ENCODE measurements at places on chromosomes 2 and 18. TPM values are rescaled to one million over a fixed set of nuclear protein-coding genes. Genes with fewer than 3 reads are reported as not detected.

The GAL3ST2 gene
- total RNA-seq = 0.86 TPM

The ATP6V1B1 gene
- 0.66 TPM for total RNA-seq

The ANKRD36C gene
- total RNA-seq = 62.5 TPM

The ERICH2 gene
- 0.47 TPM for total RNA-seq

The PRSS56 gene
- 0.09 TPM for total RNA-seq

The ABCA12 gene
- 0.43 TPM for total RNA-seq

The TEKT4 gene
- not detected for total RNA-seq

DNA sequence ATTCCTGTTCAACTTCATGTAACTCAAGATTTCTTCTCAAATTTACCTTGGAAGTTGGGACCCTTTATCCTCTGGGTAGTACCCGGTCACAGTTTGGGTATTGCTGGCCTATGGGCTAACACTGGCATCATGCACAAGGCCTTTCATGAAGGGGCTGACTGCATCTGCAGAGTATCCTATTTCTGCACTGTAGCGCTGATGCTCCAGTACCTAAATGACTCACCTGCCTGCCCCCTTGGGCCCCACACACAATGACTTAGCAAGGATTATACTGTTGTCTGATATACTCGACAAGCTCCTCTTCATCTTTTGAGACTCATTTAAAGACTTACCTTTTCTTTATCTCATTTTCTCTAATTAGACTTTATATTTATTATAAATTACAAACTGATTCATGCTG lies 39.9 kb downstream of the DNAH6 start:
- H3K27me3 ChIP-seq = peaks cover 9% of the 10 kb centered on the region
- no peak overlapping the region for H3K27ac ChIP-seq
- no peaks in the 10 kb centered on the region for H3K4me1 ChIP-seq
- DNase-seq = no peak
- H3K4me3 ChIP-seq = no peak overlapping the region
- H3K36me3 ChIP-seq = peaks cover 3% of the 10 kb centered on the region

- H3K4me3 ChIP-seq = no peak overlapping the region
- H3K36me3 ChIP-seq = no peaks in the 10 kb centered on the region
Measured at GRCh38 chr2:64888591-64889309, 100.4 kb upstream of the SLC1A4 start.

GRCh38 chr2:46849721-46850556 lies 65.7 kb downstream of the MCFD2 start:
- DNase-seq = no peak
- H3K27ac ChIP-seq = peak overlapping the region; percentile 94
- no peaks in the 10 kb centered on the region for H3K36me3 ChIP-seq
- no peaks in the 10 kb centered on the region for H3K27me3 ChIP-seq
- H3K4me1 ChIP-seq = peaks cover 75% of the 10 kb centered on the region
- peak overlapping the region; percentile 2 for H3K4me3 ChIP-seq

DNA sequence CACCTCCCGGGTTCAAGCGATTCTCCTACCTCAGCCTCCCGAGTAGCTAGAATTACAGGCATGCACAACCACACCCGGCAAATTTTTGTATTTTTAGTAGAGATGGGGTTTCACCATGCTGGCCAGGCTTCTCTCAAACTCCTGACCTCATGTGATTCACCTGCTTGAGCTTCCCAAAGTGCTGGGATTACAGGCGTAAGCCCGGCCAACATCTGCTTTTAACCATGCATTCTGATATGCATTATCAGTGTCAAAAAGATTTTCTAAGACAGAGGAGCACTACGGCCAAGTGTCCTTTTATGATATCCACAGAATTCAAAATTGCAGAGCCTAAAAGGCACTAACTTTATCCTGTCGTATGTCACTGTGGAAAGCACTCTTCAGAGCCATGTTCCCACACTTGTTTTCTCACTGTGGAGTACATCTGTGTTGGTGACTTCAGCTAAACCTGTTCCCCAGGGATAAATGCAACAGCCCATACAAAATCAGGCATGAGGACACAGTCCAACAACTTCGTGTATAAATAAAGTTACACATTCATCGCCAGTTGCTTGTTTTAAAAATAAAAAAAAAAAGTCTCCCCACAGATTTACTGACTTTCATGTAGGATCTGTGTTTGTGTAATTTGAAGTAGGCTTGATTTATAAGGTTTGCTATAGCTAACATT lies 56.4 kb downstream of the STK25 start:
- no peak overlapping the region for H3K27ac ChIP-seq
- no peaks in the 10 kb centered on the region for H3K36me3 ChIP-seq
- no peak for DNase-seq
- H3K27me3 ChIP-seq = no peaks in the 10 kb centered on the region
- H3K4me1 ChIP-seq = no peaks in the 10 kb centered on the region

GRCh38 chr18:1302861-1303260 lies 398.2 kb downstream of the ADCYAP1 start:
- H3K27me3 ChIP-seq = peaks cover 2% of the 10 kb centered on the region
- H3K36me3 ChIP-seq = no peaks in the 10 kb centered on the region

GRCh38 chr2:60479226-60480088 lies 74.0 kb downstream of the BCL11A start:
- no peak overlapping the region for H3K4me3 ChIP-seq
- DNase-seq = no peak
- H3K36me3 ChIP-seq = no peaks in the 10 kb centered on the region
- peak overlapping the region; percentile 95 for H3K27ac ChIP-seq
- peaks cover 87% of the 10 kb centered on the region for H3K4me1 ChIP-seq
- no peaks in the 10 kb centered on the region for H3K27me3 ChIP-seq

GRCh38 chr2:160372010-160372356 lies 121.6 kb downstream of the RBMS1 start:
- peak overlapping the region; percentile 91 for H3K27ac ChIP-seq
- H3K27me3 ChIP-seq = no peaks in the 10 kb centered on the region
- no peak overlapping the region for H3K4me3 ChIP-seq
- peaks cover 4% of the 10 kb centered on the region for H3K36me3 ChIP-seq
- peaks cover 74% of the 10 kb centered on the region for H3K4me1 ChIP-seq

DNA sequence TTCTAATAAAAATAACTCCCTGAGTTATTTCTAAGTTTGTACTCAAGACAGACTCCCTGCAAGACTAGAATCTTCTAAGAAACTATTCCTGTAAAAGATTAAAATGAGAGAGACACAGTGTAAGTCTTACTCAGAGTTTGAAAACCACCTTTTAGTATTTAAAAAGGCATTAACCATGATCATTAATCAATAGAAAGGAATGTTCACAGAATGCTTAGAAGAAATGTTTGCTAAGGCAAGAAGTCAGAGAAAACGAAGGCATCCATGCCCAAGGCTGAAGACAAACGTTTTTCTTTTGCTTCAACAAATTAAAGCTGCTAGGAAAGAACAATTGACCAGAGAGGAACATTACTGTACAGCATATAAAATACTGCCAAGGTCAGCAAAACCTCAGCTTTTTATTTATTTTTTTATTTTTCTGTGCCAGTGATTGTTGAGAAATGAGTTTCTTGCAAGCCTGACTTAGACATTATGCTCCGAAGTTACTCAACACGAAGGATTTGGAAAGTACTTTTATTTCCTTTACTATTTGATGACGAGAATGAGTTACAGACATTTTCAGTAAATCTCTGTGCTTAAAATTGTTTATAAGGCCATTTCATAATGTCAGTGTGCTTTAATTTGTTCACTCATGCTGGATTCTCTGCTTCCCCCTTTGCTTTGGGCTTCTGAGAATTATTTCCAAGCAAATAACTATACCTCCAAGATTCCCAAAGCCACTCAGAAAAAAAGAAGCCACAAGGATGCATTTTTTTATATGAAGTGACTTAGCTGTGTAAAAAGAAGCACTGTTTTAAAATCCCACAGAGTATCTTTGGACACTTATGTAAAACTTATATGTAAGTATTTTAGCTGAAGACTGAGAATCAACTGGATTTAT lies 20.5 kb downstream of the RND3 start:
- H3K36me3 ChIP-seq = peaks cover 38% of the 10 kb centered on the region
- H3K27me3 ChIP-seq = no peaks in the 10 kb centered on the region
- peaks cover 80% of the 10 kb centered on the region for H3K4me1 ChIP-seq
- no peak for DNase-seq
- H3K4me3 ChIP-seq = no peak overlapping the region

- peaks cover 10% of the 10 kb centered on the region for H3K4me1 ChIP-seq
- no peak for DNase-seq
- H3K4me3 ChIP-seq = no peak overlapping the region
- no peaks in the 10 kb centered on the region for H3K27me3 ChIP-seq
Measured at GRCh38 chr2:166234112-166234846, 106.5 kb upstream of the SCN1A start.

- no peak for DNase-seq
- H3K4me3 ChIP-seq = no peak overlapping the region
- H3K36me3 ChIP-seq = no peaks in the 10 kb centered on the region
- no peak overlapping the region for H3K27ac ChIP-seq
- no peaks in the 10 kb centered on the region for H3K4me1 ChIP-seq
- H3K27me3 ChIP-seq = no peaks in the 10 kb centered on the region
Measured at GRCh38 chr2:181185948-181186347, 205.5 kb downstream of the UBE2E3 start.

- no peak for DNase-seq
- no peak overlapping the region for H3K4me3 ChIP-seq
- peaks cover 61% of the 10 kb centered on the region for H3K36me3 ChIP-seq
- no peaks in the 10 kb centered on the region for H3K27me3 ChIP-seq
Measured at GRCh38 chr18:55268628-55269275, 309.5 kb upstream of the CCDC68 start.

DNA sequence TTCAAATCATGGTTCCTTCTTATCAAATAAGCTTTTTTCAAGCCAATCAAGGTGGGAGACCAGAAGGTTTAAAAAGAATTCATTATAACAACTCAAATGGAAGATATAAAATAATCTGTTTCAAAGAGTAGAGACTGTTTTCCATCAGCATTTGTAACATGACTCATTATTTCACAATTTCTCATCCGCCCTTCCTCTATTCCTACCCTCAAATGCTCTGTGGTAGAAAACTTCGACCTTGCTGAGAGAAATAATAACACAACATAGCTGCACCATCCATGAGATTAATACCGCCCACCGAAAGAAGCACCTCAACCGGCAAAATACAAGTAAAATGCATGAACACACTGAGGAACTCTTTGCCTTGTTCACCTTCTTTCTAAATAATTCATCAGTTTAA lies 2039.2 kb upstream of the CELF4 start:
- DNase-seq = no peak
- no peak overlapping the region for H3K4me3 ChIP-seq
- peaks cover 9% of the 10 kb centered on the region for H3K4me1 ChIP-seq
- H3K27me3 ChIP-seq = no peaks in the 10 kb centered on the region
- H3K36me3 ChIP-seq = no peaks in the 10 kb centered on the region
- no peak overlapping the region for H3K27ac ChIP-seq

- peak overlapping the region; percentile 12 for H3K4me3 ChIP-seq
- H3K36me3 ChIP-seq = no peaks in the 10 kb centered on the region
- no peaks in the 10 kb centered on the region for H3K27me3 ChIP-seq
- H3K27ac ChIP-seq = peak overlapping the region; percentile 83
- H3K4me1 ChIP-seq = peaks cover 56% of the 10 kb centered on the region
Measured at GRCh38 chr2:201880579-201880978, 74.2 kb downstream of the CDK15 start.

DNA sequence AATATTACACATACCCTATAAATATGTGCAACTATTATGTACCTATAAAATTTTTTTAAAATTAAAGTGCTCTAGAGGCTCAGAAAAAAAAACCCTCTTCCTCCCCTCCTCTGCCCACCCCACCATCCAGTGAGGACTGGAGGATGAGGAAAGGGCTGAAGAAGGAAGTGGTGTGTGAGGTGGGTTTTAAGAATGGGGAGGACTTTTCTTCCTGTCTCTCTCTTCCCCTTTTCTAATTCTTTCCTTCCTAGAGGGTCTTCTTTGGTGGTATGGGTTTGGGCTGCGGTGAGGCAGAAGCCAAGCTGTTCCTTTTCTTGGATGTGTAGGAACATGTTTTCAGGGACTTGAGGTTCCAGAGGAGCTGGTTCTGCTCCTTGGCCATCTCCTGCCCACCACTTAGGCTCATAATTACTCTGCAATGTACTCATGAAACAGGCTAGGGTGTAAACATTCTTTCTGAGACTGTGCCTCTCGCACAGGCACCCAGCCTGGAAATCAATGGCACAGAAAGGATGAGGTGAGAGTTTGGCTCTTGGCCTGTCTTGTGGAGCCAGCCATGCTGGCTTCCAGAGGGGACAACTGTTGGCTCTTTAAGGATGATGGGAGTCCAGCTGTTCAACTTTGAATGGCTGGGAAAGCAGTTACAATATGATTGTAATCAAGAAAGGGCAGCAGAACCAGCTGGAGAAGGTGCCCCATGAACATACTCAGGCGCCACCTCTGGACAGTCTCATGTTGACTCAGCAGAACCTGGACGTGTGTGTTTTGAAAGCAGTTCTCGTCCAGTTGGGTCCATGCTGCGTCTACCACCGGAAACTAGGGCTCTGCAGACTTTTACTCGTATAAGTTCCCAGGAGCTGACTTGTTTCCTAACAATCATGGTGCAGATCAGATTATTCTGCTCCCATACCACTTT lies 38.3 kb downstream of the IL1RL2 start:
- no peak for DNase-seq
- peaks cover 28% of the 10 kb centered on the region for H3K4me1 ChIP-seq
- H3K4me3 ChIP-seq = no peak overlapping the region
- H3K27me3 ChIP-seq = peaks cover 3% of the 10 kb centered on the region
- no peak overlapping the region for H3K27ac ChIP-seq
- H3K36me3 ChIP-seq = no peaks in the 10 kb centered on the region

GRCh38 chr2:55718165-55719008 lies 24.7 kb upstream of the PNPT1 start:
- H3K4me1 ChIP-seq = peaks cover 17% of the 10 kb centered on the region
- no peak overlapping the region for H3K4me3 ChIP-seq
- no peak overlapping the region for H3K27ac ChIP-seq
- no peaks in the 10 kb centered on the region for H3K27me3 ChIP-seq

- H3K4me3 ChIP-seq = no peak overlapping the region
- no peak for DNase-seq
- no peaks in the 10 kb centered on the region for H3K27me3 ChIP-seq
- H3K36me3 ChIP-seq = peaks cover 2% of the 10 kb centered on the region
- H3K27ac ChIP-seq = no peak overlapping the region
Measured at GRCh38 chr2:30491225-30491624, 44.2 kb downstream of the LCLAT1 start.

DNA sequence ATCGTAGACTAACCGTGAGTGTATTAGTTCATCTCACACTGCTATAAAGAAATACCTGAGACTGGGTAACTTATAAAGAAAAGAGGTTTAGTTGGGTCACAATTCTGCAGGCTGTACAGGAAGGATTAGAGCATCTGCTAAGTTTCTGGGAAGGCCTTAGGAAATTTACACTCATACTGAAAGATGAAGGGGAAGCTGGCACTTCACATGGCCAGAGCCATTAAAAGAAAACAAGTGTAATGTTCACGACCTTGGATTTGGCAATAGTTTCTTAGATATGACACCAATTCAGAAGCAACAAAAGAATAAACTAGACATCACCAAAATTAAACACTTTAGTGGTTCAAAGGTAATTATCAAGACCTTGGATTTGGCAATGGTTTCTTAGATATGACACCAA lies 23.8 kb downstream of the ABCB11 start:
- H3K4me3 ChIP-seq = no peak overlapping the region
- peaks cover 12% of the 10 kb centered on the region for H3K27me3 ChIP-seq
- H3K27ac ChIP-seq = no peak overlapping the region
- H3K36me3 ChIP-seq = peaks cover 2% of the 10 kb centered on the region
- H3K4me1 ChIP-seq = peaks cover 14% of the 10 kb centered on the region
- DNase-seq = no peak

All from mesothelial cell of epicardium (in vitro differentiated cells).